Caudate nucleus (tissue), 63 donors: ENCODE measurements at places on chromosomes 1 and 21.

- no peak for DNase-seq
Observed at GRCh38 chr1:48794816-48795215, 18.1 kb upstream of the BEND5 start.

DNA sequence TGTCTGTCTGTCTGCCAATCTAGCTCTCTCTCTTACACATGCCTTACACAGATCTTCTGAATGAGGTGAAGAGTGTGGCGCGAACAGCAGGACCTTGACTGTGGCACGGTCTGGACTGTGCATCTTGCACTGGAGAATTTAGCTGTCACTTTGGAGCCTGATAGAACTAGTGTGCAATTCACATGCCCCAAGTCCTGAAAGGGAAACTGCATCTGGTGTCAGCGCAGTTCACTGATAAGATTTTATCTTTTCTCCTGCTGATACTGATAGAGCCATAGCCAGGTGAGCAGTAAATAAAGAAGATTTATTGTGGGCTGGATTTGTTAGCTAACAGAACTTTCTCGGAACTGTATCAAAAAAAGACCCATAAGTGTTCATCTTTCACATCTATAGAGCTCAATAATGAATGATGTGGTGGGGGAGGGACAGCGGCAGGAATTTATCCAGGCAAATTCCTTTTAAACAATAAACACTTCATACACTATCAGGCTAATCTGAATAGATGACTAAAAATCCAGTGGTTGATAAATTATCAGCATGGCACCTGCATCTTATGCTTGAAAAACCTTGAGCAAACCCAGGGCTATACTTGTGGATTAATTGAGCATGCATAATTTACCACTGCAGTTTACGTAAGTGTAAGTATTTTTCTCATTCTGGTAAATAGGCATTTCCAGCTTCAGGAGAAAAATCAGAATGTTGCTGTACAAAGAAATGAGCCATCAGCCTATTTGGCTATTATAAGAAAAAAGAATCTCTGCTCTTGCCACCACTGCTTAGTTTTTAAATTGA is 104.1 kb downstream of the NTNG1 start:
- DNase-seq = no peak

DNA sequence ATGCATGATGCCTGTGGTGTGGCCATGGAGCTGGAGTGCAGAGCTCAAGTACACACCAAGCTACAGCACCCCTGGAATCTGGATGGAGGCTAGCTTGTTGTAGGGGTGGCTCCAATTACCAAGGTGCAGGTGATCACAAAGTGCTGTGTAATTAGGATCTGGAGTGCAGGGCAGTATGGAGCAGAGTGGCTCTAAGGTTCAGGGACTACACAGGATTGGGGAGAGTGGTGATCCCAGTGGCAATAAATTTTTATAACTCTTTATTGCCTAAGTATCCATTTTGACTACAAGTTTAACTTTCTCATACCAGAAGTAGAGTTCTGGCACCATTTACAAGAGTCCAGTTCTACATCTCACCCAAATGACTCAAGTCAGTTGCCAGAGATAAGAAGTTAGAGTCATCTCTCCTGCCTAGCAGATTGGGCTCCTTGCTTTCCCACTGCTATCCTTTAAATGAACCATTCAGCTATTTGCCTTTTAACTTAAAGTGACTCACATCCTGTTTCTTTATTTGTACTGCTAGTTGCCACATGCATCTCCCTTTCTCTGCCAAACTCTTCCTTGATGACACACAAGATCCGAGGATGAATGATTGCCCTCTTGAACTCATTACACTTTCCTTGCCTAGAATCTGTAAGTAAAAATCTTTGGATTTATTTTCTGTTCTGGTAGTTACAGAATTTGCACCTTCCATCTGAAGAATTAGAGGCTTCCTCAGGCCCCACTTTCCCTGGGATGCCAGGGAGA is 427.2 kb downstream of the KCNT2 start:
- no peak for DNase-seq

DNA sequence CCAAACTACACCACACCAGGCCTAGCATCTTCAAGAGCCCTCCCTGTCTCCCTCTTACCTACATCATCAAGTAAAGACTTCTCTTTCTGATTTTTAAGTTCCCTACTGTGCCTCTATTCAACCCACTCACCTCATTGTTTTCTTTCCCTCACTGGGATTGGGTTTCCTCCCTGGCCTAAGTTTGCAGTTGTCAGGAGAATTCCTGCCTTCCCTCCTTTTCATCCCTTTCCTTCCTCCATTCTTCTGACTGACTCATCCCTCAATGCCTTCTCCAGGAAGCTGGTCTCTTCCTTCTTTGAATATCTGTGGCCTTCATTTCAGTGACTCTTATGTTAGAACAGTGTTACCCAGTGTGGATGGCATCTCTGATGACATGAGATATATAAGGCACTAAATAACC is 139.9 kb upstream of the KIAA0040 start:
- DNase-seq = no peak

- no peak for DNase-seq
Observed at GRCh38 chr1:112537456-112537855, 28.7 kb downstream of the WNT2B start.

DNA sequence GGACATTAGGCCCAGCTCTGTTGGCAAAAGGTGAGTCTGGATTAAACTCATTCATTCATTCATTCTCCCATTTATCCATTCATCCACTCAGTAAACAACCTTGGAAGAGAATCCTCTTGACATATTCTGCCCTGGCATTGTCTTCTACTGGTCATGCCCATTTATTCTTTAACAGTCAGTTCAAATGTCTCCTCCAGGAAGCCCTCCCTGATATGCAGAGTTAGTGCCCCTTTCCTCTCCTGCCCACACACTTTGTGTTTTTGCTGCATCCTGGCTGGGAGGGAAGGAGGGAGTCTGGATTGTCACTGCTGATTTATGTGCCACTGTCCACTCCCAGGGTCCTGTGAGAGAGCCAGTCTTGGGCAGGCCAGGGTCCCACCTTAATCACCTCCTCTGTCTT is 600.3 kb downstream of the MATN1 start:
- DNase-seq = no peak

DNA sequence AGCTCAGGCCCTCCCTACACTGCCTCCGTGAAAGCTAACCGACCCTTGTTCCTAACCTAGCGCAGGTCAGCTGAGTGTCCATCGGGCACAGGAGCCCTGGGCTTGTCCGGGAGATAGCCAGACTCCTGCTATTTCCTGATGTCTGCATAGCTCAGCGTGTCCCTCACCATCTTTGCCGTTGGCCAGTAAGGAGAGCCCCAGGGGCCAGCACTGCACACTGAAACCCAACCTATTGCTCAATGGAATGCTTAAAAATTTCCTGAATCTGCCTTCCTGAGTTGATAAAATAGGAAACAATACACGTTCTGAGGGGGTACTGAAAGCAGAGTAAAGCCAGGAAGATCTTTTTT is 2.2 kb downstream of the RUNX1 start:
- no peak for DNase-seq

GRCh38 chr1:186905561-186905960 is 76.8 kb downstream of the PLA2G4A start:
- DNase-seq = no peak

DNA sequence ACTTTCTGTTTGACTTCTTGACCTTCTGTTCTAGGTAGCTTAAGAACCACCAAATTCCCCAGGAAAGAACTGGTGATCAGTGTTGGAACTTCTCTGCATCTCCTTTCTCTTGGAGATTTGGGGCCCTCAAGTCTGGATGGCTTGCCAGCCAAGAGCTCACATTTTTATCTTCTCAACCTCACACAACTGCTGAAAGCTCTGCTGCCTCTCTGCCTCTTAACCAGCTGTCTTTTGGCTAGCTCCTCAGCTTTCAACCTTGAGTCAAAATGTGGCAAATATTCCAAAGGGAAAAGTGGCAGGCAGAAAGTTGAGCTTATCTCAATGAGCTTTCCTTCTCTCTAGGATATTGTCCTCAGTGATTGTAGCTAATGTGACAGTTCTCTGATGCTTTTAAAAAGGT is 89.2 kb upstream of the CCDC190 start:
- DNase-seq = no peak

DNA sequence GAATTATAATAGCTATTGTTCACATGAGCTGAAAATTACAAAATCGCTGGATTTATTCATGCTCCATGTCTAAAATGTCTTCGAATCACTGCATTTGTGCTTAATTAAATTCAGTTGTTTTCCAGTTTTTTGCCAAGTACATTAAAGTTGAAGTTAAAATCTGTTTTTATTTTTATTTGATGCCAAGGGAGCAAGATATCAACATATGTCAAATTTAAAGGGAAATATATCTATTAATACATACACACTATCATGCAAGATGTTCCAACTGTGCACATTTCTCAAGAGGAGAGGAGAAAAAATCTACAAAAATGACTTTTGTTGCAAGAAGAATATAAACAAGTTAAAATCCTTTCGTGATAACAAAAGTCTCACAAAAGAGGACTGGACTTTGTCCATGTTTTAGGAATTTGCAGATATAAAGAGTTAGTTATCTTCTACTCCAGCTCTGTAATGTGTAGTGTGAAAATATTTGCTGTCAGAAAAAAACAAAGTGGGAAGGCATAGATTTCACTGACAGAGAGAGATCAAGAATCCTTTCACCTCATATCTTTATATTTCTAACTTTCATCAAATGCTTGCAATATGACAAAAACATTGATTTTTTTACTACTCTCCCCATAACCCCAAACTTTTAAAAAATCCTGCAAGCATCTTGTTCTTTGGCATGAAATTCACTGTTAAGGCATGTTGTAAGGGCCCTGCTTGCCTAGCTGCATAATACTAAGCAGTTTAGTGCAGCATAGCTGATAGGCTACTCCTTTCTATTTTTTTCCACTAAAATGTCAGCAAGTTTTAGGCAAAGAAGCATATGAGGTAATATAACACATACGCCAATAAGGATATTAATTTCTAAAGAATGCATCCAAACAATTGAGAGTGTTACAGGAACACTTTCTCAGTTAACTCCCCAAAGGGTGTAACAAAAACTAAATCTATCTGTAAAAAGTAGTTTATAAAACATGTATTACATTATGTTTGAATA is 340.2 kb upstream of the ADAMTS5 start:
- DNase-seq = no peak

DNA sequence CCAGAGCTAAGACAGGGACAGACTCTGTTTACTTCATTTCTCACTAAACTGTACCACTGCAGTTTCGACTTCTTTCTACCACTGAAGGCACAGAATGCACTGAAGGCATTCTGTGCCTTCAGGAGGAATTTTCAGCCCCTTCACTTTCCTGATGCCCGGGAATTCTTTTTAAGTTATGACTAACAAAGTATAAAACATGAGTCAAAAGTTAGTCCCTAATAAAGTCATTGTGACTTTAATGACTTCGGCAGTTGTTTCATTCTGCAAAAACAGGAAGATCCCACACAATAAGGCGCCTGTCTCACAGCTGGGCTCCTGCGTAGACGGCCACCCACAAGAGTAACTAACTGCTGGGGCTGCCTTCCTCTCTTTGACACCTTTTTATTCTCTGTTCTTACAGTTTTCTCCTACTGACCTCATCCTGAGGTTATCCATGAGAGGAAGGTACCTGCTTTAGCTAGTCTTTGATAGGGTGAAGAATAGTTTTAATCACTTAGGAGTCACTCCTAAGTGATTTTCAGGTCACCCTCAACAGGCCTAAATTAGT is 183.9 kb upstream of the SGIP1 start:
- peak; percentile 14 for DNase-seq

- DNase-seq = no peak
Observed at GRCh38 chr1:201094832-201095231, 17.4 kb downstream of the CACNA1S start.

DNA sequence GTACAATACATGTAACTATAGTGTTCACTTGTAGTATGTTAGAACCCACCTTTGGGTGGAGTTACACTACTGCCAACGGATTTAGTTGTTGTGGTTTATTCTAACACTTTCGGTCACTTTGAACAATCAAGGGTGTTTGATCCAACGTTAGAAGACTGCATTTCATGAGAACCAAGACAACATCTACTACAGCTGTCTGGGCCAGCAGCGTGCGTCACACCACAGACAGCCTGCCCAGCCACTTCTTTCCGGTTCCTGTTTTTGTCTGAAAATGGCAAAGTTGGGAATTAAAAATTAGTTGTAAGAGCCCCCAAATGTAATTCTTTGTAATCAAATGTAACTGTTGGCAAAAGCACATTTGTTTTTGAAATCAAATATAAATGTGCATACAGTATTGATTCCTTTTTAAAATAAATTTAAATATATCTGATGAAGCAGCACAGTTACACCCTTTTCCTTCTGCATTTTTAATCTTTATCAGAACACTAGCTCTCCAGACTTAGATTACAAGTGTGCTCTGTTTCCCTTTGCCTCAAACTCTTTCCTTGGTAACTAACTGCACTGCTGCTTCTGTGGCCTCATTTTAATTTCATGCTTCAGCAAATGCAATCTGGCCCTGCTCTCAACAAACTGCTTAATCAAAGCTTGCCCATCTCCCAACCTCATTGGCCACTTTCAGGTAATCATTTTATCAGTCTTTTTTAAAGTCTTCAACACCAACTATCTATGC is 86.6 kb upstream of the DPH5 start:
- no peak for DNase-seq

DNA sequence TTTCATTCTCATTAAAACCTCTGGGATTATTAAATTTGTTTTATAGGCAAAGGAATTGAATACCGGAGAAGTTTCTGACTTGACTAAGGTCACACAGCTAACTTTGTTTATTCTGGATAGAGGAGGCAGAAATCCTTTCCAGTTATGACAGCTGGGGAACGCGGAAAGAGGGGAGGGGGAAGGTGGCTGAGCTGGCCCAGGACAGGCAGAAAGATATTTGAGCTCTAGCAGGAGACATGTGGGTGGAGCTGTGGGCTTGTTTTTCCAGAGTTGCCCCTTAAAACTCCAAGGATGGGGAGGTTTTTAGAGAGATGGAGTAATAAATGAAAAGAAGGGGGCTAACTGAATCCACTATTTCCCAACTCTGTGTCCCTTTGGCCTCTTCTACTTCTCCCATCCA is 27.8 kb downstream of the FOXD2 start:
- no peak for DNase-seq

GRCh38 chr1:40783001-40783905 is at the start of gene KCNQ4:
TSS of gene KCNQ4 (plus strand) at chr1:40783787. CDS start at chr1:40784094, 307 bp downstream.
- DNase-seq = no peak

- no peak for DNase-seq
Observed at GRCh38 chr1:66043186-66043585, 250.5 kb downstream of the PDE4B start.

GRCh38 chr1:204802401-204803175 is 68.1 kb upstream of the NFASC start:
- no peak for DNase-seq

GRCh38 chr1:79232818-79233217 is 226.3 kb upstream of the ADGRL4 start:
- no peak for DNase-seq

- DNase-seq = peak; percentile 3
Observed at GRCh38 chr1:107480548-107481415, 339.9 kb downstream of the NTNG1 start.

DNA sequence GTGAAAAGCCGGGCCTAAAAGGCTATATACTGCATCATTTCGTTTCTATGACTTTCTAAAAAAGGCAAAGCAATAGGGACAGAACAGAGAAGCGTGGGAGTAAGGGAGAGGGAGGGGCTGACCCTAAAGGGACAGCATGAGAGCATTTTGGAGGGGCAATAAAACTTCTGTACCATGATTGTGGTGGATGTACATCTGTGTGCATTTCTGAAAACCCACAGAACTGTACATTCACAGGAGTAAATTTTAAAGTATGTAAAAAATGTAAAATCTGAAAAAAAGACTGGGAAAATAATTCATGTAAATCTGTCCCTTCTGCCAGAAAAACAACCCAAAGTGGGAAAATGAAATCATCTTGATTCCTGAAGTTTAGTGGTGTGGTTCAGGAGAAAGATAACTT is 235.4 kb downstream of the CENPF start:
- DNase-seq = no peak
